ENCODE measurements at places on chromosomes 16 and 17.

DNA sequence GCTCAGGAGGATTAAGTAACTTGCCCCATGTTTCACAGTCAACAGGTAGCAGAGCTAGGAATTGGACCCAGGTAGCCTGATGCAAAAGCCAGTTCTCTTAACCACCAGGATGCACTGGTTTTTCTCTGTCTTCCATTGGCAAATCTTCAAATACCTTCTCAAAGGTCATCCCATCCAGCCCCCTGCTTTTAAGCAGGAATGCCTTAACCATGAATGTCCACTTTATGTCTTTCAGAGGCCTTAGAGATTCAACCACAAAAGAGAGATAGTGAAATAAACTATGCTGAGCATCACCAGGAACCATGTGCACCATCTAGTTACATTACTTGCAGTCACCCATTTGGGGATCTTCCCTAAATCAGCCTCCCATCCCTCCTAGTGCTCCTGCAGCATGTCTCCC is 94.3 kb downstream of the C17orf67 start:
- DNase-seq, result no peak

DNA sequence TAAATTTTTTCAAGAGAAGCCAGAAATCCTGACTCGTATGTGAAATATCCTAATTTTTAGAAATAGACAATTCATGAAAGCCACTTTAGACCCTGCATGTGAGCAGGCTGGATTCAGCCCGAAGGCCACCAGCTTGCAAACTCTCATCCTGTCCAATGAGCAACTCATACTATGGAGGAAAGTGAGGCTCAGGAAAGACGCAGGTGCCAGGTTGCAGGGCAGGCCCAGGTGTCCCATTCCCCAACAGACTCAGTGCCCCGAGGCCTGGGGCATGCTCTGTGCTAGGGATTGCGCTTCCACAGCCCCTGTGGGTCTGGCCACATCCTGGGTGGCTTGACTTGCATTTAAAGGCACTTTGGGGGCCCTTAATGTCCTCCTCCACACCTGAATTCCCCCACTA is 16.7 kb upstream of the RASD1 start:
- no peak for DNase-seq

DNA sequence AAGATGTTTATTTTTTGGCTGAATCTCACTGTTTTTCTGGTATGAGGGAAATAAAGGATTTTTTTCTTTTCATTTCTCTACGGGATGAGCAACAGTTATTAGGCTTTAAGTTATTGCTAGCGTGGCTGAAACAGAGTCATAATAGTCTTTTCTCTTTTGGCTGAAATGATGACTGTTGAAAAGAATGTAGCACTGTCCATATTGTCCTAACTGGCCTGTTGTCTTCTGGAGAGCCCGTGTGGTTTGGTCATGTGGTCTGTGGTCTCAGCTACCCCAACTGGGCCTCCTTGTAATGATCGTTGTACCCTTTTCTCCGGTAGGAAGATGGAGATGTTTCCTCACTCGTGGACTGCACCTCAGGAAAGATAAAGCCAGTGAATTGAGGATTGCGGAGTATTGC is 36.6 kb downstream of the EPN2 start:
- no peak for DNase-seq

DNA sequence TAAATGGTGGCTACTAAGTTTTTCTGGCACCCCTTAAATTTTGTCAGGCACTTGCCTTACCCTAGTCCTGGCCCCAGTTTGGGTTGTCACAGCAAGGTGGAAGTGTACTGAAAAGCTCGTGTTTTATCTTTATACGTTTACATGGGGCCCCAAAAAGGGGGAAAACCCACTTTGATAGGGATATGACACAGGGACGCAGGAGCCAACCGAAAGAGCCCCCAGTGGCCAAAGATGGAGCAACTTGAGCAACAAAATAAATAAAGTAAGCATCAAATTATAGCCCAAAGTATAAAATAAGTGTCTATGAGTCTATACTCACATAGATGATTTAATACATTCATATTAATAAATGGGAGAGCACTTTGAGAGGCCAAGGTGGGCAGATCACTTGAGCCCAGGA is 5.0 kb upstream of the CETP start:
- no peak for DNase-seq

GRCh38 chr17:2901582-2901981 is 105.3 kb downstream of the RAP1GAP2 start:
- peak; percentile 74 for DNase-seq

- DNase-seq, result no peak
Measured at GRCh38 chr17:48412841-48413240, 17.2 kb downstream of the SKAP1 start.

- no peak for DNase-seq
Measured at GRCh38 chr17:78539781-78540180, 37.4 kb downstream of the DNAH17 start.
